Common myeloid progenitor, CD34-positive (primary cell): ENCODE measurements at places on chromosomes 4 and X.

- no peaks in the 10 kb centered on the region for H3K27me3 ChIP-seq
- no peak overlapping the region for H3K4me3 ChIP-seq
- DNase-seq, result no peak
- no peak overlapping the region for H3K27ac ChIP-seq
Measured at GRCh38 chr4:90540536-90540935, 413.3 kb downstream of the CCSER1 start.

- no peak for DNase-seq
- no peaks in the 10 kb centered on the region for H3K4me1 ChIP-seq
- H3K27ac ChIP-seq, result no peak overlapping the region
- H3K4me3 ChIP-seq, result no peak overlapping the region
- no peaks in the 10 kb centered on the region for H3K36me3 ChIP-seq
Measured at GRCh38 chr4:3355266-3355748, 62.5 kb downstream of the RGS12 start.

DNA sequence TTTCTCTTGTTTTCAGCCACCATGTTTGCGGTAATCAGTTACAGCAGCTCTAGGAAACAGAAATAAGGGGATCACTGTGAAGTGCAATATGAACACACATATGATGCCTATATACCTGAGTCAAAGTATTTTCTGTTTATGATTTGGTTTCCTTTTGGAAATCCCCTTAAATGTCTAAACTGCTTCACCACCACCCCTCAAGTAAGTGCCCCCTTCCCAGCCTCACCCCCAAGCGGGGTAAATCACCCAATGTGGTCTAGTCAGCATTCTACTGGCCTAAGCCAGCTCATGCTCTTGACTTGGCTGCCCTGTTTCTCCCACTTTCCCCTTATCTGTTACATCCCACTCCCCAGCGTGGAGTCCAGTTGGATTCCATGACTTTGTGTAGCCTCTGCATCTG, 176.5 kb downstream of the QDPR start:
- no peaks in the 10 kb centered on the region for H3K4me1 ChIP-seq
- no peaks in the 10 kb centered on the region for H3K27me3 ChIP-seq
- DNase-seq, result no peak
- H3K36me3 ChIP-seq, result no peaks in the 10 kb centered on the region
- no peak overlapping the region for H3K4me3 ChIP-seq
- H3K27ac ChIP-seq, result no peak overlapping the region

DNA sequence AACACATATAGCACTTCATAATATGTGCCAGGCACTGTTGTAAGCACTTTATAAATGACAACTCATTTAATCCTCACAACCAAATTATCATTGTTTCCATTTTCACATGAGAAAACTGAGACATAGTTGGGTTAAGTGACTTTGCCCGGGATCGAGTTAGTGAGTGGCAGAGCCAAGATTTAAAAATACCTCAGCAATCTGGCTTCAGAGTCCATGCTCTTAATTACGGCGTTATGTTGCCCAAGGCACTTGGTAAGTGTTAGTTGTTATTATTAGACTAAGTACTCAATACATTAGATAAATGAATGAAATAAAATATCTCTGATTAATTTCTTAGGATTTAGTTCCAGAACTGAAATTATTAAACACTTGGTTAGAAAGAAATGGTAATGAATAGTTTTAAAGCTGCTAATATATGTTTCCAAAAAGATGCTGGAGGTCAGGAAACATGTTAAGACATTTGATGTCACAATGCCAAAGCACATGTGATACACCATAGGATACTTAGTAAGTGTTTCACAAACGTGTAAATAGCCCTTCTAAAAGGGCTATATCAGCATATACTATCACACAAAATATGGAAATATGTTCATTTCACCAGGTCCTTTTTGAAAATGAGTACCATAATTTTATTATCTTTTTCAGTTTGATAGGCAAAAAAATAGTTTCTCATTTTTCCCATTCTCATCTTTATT, 301.9 kb downstream of the GPAT3 start:
- no peaks in the 10 kb centered on the region for H3K36me3 ChIP-seq
- no peak overlapping the region for H3K27ac ChIP-seq
- H3K4me1 ChIP-seq, result no peaks in the 10 kb centered on the region
- no peak for DNase-seq
- H3K27me3 ChIP-seq, result peaks cover 2% of the 10 kb centered on the region
- H3K4me3 ChIP-seq, result no peak overlapping the region

DNA sequence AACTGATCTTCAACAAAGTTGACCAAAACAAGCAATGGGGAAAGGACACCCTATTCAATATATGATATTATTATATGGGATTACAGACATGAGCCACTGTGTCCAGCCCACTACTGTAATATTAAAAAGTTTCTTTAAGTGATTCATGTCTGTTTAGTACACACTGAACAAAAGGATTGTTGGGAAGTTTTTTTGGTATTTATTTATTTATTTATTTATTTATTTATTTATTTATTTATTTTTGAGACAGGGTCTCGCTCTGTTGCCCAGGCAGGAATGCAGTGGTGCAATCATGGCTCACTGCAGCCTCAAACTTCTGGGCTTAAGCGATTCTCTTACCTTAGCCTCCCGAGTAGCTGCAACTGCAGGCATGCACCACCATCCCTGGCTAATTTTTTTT, 58.4 kb upstream of the PGAM4 start:
- no peak overlapping the region for H3K4me3 ChIP-seq
- no peak overlapping the region for H3K27ac ChIP-seq
- H3K27me3 ChIP-seq, result no peaks in the 10 kb centered on the region
- no peaks in the 10 kb centered on the region for H3K4me1 ChIP-seq
- no peaks in the 10 kb centered on the region for H3K36me3 ChIP-seq
- DNase-seq, result no peak

GRCh38 chr4:186202490-186203140, 11.2 kb downstream of the CYP4V2 start:
- H3K36me3 ChIP-seq, result no peaks in the 10 kb centered on the region
- DNase-seq, result no peak
- no peak overlapping the region for H3K27ac ChIP-seq

GRCh38 chr4:172657081-172657480, 511.5 kb upstream of the GALNT7 start:
- H3K27me3 ChIP-seq, result no peaks in the 10 kb centered on the region
- H3K4me1 ChIP-seq, result no peaks in the 10 kb centered on the region
- H3K36me3 ChIP-seq, result no peaks in the 10 kb centered on the region
- no peak overlapping the region for H3K27ac ChIP-seq
- DNase-seq, result no peak
- H3K4me3 ChIP-seq, result no peak overlapping the region

GRCh38 chr4:73589887-73590801, 30.1 kb downstream of the RASSF6 start:
- no peak for DNase-seq
- no peaks in the 10 kb centered on the region for H3K4me1 ChIP-seq
- no peaks in the 10 kb centered on the region for H3K36me3 ChIP-seq
- no peaks in the 10 kb centered on the region for H3K27me3 ChIP-seq
- H3K27ac ChIP-seq, result no peak overlapping the region

DNA sequence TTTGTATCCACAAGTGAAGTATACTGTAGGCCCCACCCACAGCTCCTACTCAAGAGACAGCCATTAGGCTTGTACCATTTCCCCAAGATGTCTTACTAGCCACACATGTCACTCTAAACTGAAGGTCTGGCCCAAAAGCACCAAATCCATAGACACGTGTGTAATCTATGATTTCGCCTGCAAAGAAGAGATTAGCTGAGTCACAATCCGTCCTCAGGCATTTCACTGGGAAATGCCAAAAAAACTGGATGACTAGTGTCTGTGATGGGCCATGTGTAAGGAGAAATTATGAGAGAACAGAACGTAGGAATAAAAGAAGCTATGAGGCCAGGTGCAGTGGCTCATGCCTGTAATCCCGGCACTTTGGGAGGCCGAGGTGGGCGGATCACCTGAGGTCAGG, 21.9 kb upstream of the RP2 start:
- no peak overlapping the region for H3K27ac ChIP-seq
- H3K4me3 ChIP-seq, result no peak overlapping the region
- DNase-seq, result no peak
- no peaks in the 10 kb centered on the region for H3K36me3 ChIP-seq
- H3K4me1 ChIP-seq, result no peaks in the 10 kb centered on the region
- no peaks in the 10 kb centered on the region for H3K27me3 ChIP-seq

DNA sequence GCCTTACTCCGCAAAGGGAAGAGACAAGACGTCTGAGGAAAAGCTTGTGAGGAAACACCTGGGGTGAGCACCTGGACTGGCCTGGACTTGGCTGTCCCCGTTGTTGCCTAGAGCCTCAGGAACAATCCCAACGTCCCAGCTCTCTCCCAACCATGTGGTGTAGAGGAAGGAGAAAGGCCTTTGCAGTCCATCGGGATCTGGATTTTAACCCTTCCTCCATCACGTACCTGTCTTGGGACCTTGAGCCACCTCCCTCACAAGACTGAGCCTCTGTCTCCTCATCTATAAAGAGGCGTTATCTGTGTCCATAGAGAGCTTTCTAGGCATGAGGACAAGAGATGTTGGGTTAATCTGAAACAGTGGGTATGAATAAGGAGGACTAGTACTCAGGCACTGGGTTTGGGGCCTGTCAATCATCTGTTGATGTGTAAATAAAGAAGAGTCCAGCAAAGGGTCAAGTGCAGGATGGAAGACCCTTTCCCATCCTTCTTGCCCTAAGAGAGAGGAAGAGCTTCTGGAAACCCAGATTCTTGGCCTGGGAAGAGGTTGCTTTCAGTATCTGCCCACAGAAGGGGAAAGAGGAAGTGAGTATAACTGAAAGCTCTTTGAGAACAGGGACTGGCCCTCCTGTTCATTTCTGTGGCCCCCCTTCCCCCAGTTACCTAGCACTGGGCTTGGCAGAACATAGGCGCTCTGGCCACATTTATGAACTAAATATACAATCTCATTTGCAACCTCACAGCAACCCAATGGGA, 137.1 kb downstream of the PJA1 start:
- DNase-seq, result peak; percentile 63
- H3K4me3 ChIP-seq, result no peak overlapping the region
- H3K36me3 ChIP-seq, result no peaks in the 10 kb centered on the region

- no peak overlapping the region for H3K27ac ChIP-seq
- DNase-seq, result no peak
- H3K27me3 ChIP-seq, result no peaks in the 10 kb centered on the region
- no peaks in the 10 kb centered on the region for H3K36me3 ChIP-seq
Measured at GRCh38 chr4:121213940-121214339, 49.8 kb upstream of the TNIP3 start.

- H3K36me3 ChIP-seq, result no peaks in the 10 kb centered on the region
- H3K4me1 ChIP-seq, result no peaks in the 10 kb centered on the region
- DNase-seq, result no peak
- no peak overlapping the region for H3K27ac ChIP-seq
Measured at GRCh38 chr4:3572363-3572762, 40.1 kb upstream of the LRPAP1 start.

- H3K4me1 ChIP-seq, result no peaks in the 10 kb centered on the region
- H3K27me3 ChIP-seq, result no peaks in the 10 kb centered on the region
- no peaks in the 10 kb centered on the region for H3K36me3 ChIP-seq
- DNase-seq, result no peak
- no peak overlapping the region for H3K27ac ChIP-seq
- no peak overlapping the region for H3K4me3 ChIP-seq
Measured at GRCh38 chr4:148795156-148795864, 353.1 kb upstream of the NR3C2 start.

DNA sequence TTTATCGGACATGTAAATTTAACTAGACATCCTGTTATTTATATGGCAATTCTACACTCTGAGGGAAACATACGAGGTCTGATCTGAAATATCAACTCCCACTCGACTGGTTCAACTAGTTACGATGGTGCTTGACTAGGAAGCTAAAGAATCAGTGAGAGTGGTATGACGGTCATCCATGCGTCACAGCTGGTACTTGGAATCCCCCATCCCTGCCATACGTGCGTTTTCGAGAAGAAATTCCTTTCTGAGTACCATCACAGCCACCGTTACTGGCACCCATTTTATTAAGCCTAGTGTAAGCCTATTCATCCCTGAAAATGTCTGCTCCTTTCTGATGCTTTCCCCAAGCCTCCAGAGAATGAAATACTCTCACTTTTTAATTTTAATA, 695 bp upstream of the PIGA start:
- peak; percentile 78 for DNase-seq
- no peaks in the 10 kb centered on the region for H3K4me1 ChIP-seq
- H3K4me3 ChIP-seq, result peak overlapping the region; percentile 73
- peaks cover 40% of the 10 kb centered on the region for H3K27me3 ChIP-seq
- peak overlapping the region; percentile 65 for H3K27ac ChIP-seq
- H3K36me3 ChIP-seq, result no peaks in the 10 kb centered on the region

DNA sequence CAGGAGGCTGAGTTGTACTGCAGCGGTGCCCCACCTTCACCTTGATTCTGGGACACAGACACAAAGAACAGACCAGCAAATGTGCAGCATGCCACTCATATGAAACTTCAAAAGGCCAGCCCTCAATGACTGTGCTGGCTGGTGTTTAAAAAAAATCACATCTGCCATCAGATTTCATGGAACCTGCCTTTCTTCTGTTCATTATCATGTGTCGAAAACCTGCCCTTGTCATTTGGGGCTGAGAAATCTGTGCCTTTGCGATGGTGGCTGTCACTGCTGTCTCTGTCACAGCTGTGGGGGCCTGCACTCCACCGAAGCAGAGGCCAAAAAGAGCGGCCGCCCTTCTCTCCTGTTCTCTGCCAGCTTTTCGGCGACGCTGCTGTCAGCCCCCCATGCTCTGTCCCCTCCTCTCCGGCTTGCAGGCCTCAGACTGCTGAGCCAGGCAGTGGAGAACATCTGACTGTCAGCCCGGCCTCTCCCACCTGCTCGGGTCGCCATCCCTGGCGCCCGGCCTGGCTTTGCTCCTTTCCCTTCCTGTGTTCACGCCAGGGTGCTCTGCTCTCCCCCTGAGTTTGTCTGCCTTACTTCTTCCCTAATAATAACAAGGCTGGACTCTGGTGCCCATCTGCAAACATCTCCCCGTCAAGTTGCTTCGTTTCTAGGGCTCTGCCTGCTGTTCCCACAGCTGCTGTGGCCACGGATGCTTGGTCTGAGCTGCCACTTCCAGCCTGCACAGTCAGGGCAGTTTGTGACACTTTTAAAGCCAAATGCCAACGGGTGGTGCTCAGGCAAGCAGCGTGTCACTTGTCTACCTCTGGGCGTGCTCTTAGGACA, 355.2 kb downstream of the UNC5C start:
- H3K27ac ChIP-seq, result no peak overlapping the region
- H3K27me3 ChIP-seq, result no peaks in the 10 kb centered on the region
- no peak overlapping the region for H3K4me3 ChIP-seq
- H3K36me3 ChIP-seq, result no peaks in the 10 kb centered on the region

- H3K27ac ChIP-seq, result no peak overlapping the region
- no peak for DNase-seq
- H3K27me3 ChIP-seq, result no peaks in the 10 kb centered on the region
- no peak overlapping the region for H3K4me3 ChIP-seq
Measured at GRCh38 chr4:155060873-155061272, 147.6 kb upstream of the NPY2R start.

GRCh38 chrX:111259559-111259958, 10.7 kb downstream of the CAPN6 start:
- no peak overlapping the region for H3K4me3 ChIP-seq
- no peak for DNase-seq
- H3K27me3 ChIP-seq, result peaks cover 3% of the 10 kb centered on the region
- H3K4me1 ChIP-seq, result no peaks in the 10 kb centered on the region

DNA sequence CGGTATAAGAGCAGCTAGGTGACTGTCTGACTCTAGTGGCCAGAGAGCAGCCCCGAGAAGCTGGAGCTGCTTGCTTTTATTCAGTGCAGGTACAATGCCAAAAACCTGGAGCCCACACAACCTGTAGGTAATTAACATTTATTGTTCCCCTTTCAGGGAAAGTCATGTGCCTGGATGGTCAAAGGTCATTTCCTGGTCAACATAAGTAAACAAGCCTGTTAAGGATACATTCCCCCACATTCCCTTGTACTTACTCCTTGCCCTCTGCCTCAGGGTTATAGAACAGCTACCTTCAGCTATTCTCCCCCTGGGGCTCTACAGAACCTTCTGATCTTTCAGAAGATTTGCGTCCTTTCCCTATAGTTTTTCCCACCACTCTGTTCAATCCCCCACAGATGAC, 253.4 kb downstream of the TMA16 start:
- no peaks in the 10 kb centered on the region for H3K36me3 ChIP-seq
- no peak overlapping the region for H3K4me3 ChIP-seq
- no peaks in the 10 kb centered on the region for H3K4me1 ChIP-seq
- DNase-seq, result no peak
